Stimulated activated CD4-positive, alpha-beta T cell treated with anti-CD3 and anti-CD28 coated beads, Interleukin-4, amount 100 ng/mL, for 24 hours (primary cell): ENCODE measurements at places on chromosomes 2 and 18.

GRCh38 chr2:165793161-165793778 lies 777 bp downstream of the GALNT3 start:
- no peak for DNase-seq

DNA sequence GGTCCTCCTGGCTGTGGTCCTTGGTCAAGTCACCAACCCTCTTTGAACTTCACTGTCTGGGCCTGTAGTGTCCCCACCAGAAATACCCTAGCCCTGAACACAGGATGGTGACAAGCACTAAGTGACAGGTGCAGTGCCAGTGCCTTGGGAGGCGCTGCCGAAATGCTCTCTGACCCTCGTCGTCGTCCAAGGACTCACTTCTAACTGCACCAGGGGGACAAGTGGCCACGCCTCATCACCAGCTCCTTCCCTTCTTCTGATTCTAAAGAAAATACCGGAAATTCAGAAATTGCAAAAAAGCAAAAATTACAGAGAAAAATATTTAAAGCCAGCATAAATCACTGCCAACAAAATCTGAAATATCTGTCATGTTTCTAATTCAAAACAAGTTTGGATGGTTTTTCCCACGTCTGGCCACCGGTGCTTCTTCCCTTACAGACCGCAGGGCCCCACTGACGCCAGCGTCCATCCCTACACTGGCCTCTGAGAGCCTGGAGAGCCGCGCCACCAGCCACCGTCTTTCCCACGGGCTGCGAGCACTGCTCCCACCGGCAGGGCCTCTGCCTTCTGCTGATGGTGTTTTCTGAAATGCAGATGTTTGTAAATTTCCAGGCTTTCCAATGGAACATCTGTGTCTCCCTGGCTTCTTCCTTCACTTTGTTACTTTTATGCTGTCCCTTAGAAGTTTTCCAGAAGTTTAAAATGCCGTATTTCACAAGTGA lies 37.4 kb upstream of the GPC1 start:
- no peak for DNase-seq

GRCh38 chr2:206158563-206159345 lies 490 bp downstream of the NDUFS1 start:
- DNase-seq = no peak

DNA sequence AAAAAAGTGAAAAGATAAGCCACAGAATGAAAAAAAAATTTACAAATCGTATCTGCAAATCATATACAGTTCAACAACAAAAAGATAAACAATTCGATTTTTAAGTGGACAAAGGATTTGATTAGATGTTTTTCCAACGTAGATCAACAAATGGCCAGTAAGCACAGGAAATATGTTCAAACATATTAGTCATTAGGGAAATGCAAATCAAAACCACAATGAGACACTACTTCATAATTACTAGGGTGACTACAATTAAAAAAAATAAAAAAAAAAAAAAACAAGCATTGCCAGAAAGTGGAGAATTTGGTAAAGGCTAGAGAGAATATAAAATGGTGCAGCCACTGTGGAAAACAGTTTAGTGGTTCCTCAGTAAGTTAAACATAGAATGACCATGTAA lies 38.3 kb upstream of the RNU4ATAC start:
- DNase-seq = no peak

- no peak for DNase-seq
Measured at GRCh38 chr18:69785466-69785865, 162.2 kb downstream of the CD226 start.
